Globus pallidus (tissue), 1 donor: ENCODE measurements at places on chromosomes 2 and 18.

DNA sequence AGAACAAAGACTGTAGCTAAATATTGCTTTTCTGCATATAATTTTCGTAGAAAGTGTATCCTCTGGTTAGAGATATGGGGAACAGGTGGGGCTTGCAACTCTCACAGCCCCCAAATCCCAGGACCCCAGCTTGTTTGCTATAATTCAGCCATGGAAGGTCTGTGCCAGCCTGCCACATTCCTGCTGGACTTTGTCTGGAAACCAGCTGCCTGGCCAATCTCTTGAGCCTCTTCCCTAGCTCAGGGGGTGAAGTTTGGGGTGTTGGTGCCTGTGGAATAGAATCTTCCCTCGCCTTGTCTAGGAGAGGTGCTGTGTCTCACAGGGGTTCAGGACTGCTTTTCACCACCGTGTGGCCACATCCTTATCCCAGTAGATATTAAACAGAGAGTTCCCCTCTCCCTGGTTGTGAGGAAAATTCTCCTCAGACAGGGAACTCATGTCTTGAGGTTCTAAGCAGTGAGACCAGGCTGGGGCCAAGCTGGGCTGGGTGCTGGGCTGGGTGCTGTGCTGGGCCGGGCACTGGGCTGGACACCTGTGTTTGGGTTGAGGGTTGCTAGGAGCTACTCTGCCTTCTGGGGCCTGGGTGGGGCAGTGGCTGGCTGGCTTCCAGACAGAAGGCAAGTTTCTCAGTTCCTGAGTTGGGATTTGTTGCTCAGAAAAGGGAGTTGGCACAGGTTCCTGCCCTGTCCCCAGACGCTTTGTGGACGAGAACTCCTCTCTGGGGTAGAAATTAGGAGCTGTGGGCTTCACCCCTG lies 12.3 kb downstream of the TOGARAM2 start:
- no peak for DNase-seq

GRCh38 chr2:238638100-238638981 lies 209.5 kb upstream of the TWIST2 start:
- DNase-seq = no peak

DNA sequence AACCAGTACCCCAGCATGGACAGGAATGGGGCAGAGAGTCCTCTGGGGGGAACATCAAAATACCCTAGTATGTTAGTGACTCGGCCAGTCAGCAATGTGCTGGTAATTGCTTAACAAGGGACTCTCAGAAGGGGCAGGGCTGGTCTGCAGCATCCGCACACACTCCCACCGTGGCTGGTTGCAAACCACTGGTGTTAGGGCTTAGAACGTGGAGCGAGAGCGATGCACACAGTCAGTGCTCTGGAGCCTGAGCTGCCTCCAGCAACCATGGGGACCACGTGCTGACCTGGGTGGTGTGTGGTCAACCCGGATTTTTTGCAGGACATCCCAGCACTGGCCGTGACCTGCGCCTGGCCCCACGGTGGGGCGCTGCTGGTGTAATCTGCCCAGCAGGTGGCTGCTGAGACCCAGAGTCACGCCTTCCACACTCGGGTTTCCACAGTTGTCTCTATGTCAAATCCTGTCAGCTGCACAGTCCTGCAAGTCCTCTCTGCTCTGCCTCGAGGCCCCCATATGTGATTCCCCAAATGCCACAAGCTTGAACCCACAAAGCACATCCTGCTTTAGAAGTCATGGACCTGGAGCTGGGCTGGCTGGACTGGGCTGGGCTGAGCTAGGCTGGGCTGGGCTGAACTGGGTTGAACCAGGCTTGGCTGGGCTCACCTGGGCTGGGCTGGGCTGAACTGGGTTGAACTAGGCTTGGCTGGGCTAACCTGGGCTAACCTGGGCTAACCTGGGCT lies 50.6 kb upstream of the GPC1 start:
- DNase-seq = no peak

DNA sequence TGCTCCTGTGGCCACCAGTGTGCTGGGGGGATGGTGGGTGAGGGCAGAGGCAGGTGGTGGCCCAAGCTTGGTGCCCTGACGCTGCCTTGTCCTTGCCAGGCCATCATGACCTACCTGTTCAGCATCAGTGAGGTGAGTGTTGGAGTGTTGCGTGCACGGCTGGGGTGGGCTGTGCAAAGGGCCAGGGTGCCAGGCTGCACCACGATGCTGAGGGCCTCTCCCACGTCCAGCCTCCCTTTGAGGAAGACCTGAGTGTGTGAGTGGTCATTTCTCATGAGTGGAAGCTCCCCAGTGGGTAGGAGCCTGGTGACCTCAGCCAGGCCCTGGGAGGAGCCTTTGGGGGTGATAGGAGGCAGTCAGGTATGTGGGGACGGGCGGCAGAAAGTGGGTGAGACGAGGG lies 3.2 kb downstream of the NT5DC4 start:
- DNase-seq = no peak

DNA sequence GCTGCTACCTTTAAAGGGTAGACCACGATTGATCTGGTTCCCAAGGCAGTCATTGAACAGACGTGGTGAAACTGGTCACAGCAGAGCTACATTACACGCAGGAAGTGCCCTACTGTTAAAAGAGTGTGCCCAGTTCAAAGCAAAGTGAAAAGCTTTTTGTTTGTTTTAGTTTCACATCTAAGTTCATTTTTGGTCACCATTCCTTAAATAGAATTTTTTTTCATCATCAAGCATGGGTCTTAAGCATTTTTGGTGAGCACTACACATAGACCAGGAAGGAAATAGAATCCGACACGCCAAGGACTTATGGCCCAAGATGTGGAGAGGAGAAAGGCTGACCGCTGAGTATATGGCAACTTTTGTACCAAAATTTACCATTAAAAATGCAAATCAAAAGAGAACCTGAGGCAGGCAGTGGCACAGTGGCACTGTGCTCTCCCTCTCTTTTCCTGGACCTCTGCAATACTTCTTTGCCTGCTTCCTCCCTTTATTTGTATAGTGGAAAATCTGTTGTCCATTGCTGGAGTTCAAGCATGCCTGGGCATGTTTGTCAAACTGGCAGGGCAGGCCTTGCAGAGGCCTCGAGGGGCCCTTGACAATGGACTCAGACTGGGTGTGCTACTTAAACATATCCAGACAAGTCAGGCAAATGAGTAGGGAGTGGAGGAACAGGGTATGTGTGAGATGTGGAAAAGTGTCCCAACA lies 42.6 kb upstream of the HNRNPA3 start:
- DNase-seq = peak; percentile 28

DNA sequence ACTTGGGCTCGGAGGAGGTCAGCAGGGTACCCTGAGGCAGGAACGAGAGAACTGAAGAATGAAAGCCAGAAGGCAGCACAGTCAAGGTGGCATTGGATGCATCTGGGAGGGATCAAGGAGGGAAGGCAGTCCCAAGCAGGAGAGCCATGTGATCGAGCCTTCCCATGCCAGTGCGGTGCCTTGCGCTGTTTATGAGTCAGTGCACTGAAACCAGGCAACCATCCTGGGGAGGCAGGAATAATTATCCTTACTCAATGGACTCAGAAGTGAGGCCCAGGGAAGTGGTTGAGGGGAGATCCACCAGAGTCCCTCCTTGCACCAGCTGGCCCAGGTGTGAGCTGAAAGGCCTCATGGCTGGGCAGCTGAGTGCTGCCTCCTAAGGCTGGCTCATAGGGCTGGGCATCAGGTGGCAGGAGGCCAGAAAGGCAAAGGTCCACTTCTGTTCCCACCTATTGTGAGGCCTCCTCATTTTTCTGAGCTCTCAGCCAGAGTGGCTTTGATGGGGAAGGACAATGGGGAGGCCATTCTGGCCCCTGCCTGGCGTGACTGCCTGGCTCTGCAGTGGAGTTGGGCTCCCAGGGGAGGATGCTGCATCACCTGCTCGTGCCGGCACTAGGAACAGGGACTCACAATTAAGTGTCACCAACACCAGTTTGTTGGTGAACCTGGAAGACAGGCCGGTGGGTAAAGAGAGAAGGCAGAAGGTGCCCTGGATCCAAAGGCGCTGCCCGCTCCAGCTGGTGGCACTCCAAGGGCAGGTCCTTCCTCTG lies 82.3 kb downstream of the TFCP2L1 start:
- no peak for DNase-seq

- DNase-seq = no peak
Observed at GRCh38 chr2:204018717-204019116, 82.2 kb downstream of the ICOS start.

DNA sequence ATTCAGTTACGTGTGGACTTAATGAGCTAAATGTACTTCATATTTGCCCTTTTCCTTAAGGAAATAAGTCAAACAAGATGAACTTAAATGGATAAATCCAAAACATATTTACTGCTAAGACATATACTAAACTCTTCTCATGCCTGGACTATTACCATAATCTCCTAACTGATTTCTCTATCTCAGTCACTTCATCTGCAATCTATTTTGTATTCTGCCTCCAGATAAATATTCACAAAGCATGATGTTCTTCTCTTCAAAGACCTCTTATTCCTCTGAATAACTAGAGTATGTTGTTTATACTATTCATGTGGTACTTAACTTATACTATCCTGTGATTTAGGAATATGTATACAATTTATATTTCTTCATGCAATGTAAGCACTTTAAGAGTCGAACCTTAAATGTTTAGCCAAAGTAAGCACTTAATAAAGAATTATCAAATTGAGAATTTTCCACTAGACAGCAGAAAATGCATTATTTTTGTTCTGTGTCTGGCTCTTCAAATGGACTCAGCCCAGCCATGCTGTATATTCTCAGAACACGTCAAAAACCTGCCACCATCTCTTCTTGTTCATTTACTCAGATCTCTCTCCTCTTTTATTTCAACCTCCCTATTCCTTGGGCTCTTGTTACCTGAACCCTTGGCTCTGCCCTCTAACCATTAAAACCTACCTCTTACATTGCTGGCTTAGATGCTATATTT lies 79.9 kb upstream of the ARHGAP28 start:
- no peak for DNase-seq

DNA sequence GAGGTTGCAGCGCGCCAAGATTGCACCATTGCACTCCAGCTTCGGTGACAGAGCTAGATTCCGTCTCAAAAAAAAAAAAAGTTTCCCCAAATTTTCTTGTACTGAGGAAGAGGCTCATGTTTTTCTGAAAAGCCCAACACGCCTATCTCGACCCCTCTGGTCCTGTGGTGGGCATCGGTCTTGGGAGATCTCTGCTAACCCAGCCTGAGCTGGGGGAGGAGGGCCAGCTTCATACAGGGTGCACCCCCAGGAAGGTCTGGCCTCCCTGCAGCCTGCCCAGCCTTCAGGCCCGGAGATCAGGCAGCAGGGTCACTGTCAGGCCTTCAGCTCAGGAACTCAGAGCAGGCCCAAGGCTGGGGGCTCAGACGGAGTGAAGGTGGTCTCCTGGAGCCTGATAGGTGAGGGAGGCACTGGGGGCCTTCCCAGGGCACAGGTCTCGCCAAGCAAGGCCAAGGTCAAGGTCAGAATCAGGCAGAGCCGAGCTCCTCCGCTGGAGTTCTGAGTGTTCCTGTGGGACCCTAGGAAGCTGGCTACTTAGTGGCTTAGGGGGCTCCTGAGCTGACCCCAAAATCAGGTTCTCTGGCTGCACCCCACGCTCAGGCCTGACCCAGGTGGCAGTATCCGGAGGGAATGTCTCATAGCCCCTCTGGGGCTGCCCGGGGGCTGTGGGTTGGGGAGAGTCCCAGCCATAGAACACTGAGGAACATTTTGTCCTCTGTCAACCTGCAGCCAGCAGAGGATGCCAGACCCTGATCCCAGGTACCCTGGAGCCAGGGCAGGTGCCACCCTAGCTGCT lies 37.9 kb upstream of the SMAD7 start:
- no peak for DNase-seq

DNA sequence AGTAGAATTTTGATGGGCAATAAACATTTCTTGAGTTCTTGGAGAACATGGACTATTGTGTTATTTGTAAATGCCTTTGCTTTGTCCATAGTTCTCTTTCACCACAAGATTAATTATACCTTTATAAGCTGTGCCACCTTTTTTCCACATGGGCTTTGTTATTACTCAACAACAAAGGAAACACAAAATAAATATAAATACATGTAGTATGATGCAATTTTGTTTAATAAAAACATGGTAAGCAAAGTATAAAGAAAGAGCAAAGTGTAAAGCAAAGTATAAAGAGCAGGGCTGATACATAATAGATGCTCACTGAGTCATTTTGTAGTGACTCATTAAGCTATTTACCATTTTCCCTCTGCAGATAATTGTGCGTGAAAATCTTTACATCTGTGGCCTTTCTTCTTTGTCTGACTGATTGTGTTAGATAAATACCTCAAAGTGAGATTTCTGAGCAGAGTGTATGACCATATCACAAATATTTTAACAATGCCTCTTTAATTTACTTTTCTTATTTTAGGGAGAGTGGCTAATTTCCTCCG lies 80.9 kb downstream of the CERS6 start:
- no peak for DNase-seq

DNA sequence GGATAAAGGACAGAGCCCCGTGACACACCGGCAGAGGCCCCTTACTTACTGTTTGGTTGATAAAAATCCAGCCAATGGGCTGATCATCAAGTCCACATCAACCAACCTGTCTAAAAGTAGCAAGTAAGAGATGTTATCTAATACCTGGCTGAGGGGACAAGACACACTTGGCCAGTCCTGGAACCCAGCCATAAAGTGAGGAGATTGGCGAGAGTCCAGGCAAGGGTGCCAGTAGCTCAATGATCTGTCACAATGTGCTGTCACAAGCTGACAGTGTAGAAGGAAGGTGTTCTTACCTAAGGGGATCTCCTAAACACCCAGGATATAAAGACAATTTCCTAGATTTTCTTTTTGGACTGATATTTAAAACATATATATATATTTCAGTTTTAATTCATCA lies 61.7 kb upstream of the IL1R2 start:
- no peak for DNase-seq

DNA sequence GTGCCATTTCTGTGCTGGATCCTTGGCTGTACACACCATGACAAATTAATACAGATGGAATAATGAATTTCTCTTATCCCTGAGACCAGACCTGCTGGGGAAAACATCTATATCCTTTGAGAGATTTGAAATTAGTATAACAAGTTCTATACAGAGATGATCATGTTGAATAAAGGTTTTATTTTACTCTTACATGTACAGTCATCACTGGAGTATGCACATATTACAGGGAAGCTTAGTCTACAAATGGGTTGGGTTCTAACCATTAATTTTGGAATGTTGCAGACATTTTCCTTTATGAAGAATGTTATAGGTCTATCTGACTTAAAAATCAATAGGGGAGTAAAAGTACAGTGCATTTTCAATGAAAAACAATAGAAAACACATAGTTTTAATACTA lies 29.9 kb upstream of the MMADHC start:
- DNase-seq = no peak

DNA sequence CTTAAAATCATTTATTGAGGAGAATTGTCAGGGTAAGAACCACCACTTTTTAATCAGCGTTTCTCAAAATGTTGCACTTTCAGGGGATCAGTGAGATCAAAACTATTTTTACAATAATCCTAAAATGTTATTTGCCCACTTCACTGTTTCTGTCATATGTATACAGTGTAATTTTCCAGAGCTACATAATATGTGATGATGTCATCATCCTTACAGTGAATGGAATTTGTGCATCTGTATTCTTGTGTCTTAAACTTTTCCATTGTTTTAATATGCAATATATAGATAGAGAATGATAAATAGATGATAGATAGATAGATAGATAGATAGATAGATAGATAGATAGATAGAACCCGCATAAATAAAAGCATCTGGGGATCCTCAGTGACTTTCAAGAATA lies 518.0 kb downstream of the ADCYAP1 start:
- DNase-seq = no peak
